Fibroblast of the conjunctiva (primary cell): ENCODE measurements at places on chromosomes 4 and X.

GRCh38 chr4:65791812-65792308 lies 121.6 kb upstream of the EPHA5 start:
- no peak for DNase-seq

DNA sequence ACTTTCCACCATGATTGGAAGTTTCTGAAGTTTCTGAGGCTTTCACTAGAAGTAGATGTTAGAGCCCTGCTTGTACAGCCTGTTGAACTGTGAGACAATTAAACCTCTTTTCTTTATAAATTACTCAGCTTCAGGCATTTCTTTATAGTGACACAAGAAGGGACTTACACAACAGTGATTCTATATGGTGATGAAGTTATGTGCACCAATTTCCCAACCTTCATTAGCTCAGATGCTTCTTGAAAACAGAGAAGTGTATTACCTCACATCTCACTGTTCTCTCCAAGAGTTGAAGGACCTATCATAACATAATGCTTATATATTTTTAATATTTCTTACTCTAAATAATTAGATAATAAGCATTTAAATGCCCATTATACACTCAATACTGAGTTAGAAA lies 202.1 kb upstream of the ANXA10 start:
- no peak for DNase-seq

- no peak for DNase-seq
These were observed 246.4 kb downstream of the SH2D1A start for GRCh38 chrX:124592744-124593143.

DNA sequence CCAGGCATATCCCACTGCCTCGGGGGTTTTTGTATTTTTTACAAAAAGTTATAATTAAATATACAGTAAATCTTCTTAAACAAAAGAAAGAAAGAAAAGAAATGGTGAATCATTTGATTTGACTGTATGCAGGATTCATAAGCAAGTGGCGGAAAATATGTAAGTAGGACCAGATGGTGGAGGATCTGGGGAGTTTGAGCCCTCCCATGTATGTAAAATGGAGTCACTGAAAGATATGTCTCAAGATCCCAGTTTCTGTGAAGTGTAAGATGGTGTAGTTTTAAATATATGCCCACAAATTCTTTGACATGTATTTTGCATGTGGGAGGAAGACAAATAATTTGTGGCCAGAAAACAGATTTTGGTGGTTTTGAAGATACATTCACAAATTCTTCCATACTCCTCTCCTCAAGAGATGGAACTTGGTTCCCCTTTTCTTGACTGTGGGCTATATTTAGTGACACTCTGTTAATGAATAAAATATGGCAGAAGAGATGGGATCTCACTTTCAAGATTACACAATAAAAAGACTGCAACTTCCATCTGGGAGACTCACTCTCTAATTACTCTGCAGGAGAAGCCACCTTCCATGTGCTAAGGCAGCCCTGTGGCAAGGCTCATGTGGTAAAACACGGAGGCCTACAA lies 133.6 kb upstream of the S100G start:
- no peak for DNase-seq

GRCh38 chrX:107442914-107443527 lies 6.4 kb upstream of the FRMPD3 start:
- no peak for DNase-seq

- DNase-seq, result no peak
These were observed 137.7 kb downstream of the C4orf33 start for GRCh38 chr4:129233691-129234090.
